AML-193 (cell line): ENCODE measurements at places on chromosomes 7 and 10.

GRCh38 chr10:6279540-6280267 lies 77.0 kb downstream of the PFKFB3 start:
- DNase-seq, result no peak

GRCh38 chr10:19097151-19097550 lies 48.5 kb downstream of the MALRD1 start:
- no peak for DNase-seq

- DNase-seq, result no peak
Measured at GRCh38 chr10:77546042-77546441, 91.6 kb downstream of the KCNMA1 start.

DNA sequence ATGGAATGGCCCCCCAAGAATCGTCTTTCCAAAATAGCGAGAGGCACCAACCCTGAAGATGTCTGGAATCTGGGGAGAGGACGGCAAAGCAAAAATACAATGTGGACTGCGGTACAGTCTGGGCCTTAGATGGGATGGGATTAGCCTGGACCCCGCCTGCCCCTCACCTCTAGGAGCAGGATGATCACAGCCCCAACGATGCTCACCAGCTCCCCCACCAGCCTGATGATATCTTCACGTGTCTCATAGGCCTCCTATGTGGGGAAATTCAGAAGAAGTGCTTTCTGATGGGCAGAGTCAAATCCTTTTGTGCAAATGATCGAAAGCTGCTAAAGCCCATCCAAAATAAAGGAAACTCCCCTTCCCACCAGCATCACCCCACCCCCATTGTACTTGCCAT lies 18.2 kb downstream of the TRPV5 start:
- DNase-seq, result no peak

- DNase-seq, result no peak
Measured at GRCh38 chr10:7609556-7609955, 57.2 kb downstream of the ITIH5 start.

DNA sequence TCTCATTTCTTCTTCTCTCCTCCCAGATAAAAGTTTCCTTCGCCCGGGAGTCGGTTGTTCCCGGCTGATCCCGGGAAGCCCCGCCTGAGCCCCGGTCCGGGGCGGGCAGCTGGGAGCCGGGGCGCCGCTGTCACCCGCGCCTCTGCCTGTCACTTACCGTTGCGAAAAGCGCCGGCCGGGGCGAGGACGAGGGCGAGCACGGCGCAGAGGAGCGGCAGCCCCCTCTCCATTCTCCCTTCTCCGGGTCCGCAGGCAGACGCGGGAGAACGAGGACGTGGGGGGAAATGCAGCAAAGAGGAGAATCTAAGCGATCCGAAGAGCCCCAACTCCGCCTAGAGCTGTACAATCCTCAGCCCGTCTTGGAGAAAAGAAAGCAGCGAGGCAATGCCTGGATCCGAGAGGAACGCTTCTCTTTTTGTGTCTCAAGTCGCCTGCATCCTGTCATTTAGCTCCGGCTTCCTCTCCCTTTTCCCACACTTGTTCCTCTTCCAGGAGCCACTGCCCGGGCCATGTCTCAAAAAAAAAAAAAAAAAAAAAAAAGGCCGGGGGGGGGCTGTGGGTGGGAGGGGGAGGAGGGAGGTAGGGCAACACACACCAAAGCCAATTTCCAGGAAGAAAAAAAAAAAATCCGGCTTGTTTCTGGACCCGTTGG lies at the start of gene NRP1:
TSS of gene NRP1 (minus strand) at position 515 of the 652 bp plus-strand sequence. CDS start at position 230, 285 bp downstream.
- no peak for DNase-seq

DNA sequence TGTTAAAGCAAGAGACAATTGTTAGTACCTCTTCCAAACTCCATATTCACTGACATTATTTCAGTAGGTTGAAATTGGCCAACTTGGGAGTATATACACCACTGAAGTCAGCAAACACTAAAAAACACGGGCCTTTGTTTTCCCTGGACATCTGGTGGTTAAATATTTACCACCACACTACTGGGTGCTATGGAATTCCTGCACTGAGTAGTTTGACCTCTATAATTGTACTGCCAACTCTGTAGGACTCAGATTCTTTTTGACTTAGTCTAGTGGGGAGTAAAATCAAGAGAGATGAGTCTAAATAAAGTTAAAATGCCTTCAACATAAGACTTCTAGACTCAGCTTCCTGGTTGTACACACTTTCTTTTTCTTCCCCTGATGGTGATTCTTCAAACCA lies 41.3 kb upstream of the TES start:
- no peak for DNase-seq

DNA sequence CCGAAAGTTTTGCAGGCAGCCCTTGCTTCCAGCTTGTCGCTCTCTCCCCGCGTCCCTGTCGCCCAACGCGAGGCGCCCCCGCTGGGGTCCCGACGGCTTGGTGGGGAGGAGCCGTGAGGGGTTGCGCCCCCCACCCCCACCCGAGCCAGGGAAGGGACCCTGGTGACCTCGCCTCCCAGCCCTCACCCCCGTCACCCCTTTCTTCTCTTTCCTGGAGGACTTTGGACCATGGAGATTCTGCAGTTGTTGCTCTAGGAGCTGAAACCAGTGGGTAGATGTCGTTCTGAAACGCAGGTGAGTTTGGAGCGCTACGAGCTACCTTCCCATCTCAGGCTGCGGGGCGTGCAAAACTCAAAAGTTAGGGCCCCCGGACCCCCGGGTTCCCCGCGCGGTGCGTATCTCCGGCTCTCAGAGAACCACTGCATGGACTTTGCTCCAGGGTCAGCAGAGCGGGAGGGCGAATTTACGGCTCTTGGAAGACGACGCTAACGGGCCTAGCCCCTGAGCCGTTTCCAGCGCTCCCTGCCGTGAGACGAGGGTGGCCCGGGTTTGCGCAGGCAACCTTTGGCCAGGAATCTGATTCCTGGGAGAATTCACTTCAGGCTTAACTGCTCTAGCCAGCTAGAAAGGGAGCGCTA lies 684 bp upstream of the ATXN7L1 start:
- DNase-seq, result no peak

DNA sequence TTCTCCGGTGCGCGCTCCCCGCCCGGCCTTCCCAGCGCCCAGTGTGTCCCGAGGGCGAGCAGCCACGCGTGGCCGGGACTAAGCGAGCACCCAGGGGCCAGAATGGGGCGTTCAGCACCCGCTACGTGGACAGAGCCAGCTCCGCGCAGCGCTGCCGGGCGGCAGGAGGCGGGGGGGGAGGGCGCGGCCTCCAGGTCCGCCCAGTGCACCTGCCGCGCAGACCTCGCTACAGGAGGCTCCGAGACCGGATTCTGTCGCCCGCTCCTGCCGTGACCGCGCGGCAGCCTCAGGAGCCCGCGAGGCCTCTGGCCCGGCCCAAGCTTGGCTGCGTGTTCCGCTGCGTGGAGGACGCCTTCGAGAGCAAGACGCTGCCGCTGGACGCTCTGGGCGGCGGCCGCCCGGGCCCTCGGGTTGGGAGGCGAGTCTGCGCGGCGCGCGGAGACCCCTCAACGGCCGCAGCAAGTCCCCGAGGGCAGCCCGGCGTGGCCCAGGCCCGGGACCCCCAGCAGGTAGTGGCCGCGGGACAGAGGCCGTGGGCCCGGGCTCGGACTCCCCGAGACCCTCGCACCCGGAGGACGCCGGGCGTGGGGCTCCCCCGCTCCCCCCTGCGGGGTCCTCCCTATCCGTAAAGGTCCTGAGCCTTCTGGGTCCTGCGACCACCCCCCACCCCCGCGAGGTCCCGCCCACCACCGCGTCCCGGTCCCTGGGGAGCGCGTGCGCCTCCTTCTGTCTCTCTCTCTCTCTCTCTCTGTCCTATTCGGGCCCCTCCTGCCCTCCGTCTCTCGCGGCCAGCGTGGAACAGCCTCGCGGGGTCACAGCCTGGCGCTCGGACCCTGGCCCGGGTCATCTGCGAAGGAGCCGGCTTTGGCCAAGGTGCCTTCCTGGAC lies 904 bp upstream of the DPYSL4 start:
- DNase-seq, result no peak
